Activated CD4-positive, alpha-beta T cell treated with anti-CD3 and anti-CD28 coated beads for 4 hours (primary cell): ENCODE measurements at places on chromosomes 7 and 10.

DNA sequence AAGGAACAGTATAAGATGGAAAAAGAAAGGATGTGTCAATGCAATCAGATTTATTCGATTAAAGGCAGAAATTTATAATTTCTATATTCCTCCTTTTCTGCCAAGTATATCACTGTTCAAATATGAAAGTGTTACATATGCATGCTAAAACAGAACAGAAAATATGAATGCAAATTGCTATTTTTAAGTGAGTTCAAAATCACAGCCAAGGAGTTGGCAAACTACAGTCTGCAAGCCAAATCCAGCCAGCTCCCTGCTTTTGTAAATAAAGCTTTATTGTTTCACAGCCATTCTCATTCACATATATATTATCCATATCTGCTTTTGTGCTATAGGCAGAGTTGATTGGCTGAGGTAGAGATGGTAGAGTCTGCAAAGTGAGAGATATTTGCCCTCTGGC, 747.2 kb downstream of the ANKRD7 start:
- no peak for DNase-seq

DNA sequence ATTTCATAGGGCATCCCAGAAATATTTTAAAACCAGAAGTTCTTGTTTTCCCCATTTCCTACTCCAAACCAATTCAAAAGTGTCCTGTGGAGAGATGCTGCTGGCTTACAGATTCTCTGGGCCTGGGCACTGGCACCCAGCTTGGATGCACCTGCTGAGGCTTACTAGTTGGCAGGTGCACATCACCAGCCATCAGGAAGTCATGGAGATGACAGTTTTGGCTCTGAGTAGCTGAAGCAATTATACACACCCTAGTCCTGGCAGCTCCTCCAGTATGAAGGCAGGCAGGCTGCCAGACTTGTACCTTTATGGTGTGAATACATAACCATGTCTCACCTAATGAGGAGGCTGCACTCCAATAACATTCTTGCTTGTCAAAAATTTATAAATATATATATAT, 276.6 kb upstream of the GHITM start:
- DNase-seq: no peak

GRCh38 chr10:124496620-124497019, 35.0 kb downstream of the LHPP start:
- no peak for DNase-seq

DNA sequence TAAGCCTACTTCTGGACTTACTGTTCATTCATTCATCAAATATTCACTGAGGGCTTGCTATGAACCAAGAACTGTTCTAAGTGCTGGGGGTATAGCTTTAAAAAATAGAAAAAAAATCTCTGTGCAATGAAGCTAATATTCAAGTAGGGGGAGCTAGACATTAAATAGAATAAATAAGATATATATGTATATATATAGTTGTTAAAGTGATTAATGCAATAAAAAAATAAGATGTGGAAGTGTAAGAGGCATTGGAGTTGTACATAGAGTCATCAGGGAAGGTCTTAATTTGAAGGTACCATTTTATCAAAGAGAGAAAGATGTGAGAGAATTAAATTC, 181.2 kb upstream of the AGR3 start:
- no peak for DNase-seq

- DNase-seq: no peak
Measured at GRCh38 chr10:83806717-83807116, 332.6 kb upstream of the GHITM start.

DNA sequence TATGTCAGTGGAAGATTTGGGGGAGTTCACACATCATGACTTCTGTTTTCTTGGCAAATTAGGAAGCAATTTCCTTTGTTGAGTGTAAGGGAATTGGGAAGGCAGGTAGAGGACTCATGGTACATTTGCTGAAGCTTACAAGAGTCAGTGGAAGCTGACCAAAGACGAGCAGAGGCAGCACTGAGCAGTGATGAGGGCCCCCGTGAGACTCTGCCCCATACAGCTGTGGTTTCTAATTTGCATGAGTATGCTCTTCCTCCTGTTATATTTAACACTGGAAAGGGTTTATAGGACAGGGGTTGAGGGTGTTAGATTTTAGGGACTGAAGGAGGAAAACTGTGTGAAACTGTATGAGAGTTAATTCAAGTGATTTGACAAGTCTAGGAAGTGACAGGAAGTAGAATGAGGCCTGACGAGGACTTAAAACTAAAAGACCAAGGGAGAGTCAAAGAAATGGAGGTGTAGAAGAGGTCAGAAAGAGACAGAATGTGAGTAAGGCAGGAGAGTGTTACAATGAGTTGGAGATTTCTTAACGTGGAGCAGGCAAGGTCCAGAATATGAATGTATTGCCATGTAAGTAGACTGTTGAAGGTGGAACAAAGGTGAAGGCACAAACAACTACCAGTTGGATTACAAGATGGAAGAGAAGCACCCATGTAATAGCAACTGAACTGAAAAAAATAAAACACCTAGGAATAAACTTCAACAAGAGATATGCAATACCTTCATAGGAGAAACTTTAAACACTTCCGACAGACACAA, 23.5 kb upstream of the MRPS17 start:
- DNase-seq: no peak

GRCh38 chr7:55032069-55032699, 13.4 kb downstream of the EGFR start:
- no peak for DNase-seq

DNA sequence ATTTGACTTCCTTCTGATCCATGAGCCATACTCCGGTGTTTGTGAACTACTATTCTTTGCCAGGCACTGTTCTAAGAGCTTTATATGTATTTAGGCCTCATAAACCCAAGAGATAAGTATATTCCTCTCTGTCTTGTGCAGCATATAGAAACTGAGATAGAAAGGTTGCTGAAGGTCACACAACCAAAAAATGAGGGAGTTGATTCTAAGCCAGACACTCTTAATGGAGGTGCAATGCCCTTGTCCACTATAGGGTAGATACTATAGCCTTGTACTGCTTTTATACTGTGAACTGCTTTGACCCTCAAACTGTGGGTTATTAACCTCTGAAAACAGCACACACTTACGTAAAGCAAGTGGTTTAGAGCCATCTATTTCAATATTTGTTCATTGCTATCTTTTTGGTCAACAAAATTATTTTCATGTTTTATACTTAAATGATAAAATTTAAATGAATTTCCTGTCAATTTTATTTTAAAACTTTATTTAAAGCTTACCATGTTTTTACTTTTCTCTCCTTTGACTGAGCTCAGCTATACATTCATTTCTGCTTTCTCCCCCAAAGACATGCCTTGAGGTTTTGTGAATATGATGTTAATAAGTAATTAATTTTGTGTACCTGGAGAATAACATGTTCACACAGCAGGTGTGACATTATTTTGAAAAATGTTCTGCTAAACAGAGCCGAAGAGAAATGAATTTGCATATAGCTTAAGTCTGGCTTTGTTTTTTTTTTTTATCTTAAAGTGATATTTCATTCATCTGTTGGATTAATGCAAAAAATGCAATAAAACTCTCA, 687.3 kb downstream of the DNAJB9 start:
- DNase-seq: no peak
